ENCODE measurements at places on chromosomes 6 and 20.

DNA sequence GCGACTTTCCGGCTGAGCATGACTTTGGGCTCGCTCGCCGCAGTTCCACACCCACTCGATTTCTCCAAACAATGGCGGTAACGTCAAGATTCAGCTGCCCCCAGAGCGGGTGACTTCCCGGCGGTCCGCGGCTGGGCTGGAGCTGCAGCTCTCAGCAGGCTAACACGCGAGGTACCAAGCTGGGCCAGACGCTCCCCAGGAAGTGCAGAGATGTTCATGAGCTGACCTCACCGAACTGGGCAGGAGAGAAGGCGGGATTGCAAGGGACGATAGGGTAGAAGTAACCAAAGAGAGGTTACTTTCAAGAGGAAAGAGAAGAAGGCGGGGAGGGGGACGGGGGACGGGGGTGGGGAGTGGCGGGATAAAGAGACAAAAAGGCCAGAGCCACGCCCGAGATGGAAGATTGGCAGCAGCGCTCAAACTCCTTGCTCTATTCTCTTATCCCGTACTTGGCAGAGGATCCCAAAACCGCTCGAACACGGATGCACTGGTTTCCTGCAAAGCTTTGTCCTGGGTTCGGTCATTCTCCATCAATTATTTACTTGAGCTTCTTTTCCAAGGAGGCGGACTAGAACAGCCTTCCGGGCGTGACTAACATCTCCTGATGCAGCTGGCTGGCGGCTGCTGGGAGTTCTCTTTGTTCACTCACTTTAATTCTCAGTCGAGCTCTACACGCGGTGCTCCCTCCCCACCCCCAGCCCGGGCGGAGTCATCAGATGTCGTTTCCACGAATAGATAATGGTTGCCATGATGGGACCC lies at the start of gene MTCL3:
TSS of gene MTCL3 (minus strand) at position 626 of the 759 bp plus-strand sequence.
- DNase-seq: peak; percentile 66

DNA sequence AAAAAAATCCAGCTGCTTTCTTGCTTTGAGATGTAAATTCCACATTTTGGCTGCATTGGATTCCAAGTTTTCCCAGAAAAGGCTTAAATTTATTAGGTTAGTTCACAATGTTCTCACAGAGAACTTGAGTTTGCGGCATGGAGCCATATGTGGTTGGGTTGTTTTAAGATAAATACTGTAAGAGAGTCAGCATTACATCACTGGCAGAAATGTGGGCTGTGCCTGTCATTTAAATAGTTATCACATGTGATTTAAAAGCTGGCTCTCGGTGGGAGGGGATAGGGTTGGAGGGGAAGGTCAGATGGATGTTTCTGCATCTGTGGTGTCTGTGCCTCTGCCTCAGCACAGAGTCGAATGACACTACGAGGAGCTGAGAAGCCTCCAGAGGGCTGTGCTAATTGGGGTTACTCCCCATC lies 73.8 kb upstream of the SCP2D1 start:
- DNase-seq: no peak

DNA sequence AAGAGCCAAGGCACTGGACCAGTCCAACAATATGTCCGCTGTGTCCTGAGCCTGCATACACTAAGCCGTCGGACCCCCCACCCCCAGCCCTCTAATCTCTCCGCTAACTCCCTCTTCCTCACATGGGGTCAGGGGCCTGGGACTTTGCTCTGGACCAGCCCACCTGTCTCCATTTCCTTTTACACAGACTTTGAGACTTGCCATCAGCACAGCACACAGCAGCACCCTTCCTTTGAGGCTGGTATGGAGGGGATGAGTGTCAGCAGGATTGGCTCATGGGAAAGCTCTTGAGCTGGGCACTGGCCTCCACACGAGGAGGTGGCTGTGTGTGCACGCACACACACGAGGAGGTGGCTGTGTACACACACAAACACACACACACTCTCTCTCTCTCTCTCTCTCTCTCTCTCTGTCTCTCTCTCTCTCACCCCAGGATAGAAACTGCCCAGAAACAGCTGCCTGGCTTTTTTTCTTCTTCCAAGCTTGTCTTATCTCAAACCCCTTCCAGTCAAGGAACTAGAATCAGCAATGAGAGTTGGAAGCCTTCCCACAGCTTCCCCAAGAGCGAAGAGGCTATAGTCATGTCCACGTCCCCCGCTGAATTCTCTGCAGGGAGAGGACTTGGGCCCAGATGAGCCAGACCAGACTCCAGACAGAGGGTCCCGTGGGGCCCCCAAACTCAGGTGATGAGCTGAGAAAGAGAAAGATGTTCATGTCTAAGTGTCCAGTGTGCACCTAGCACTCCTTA lies 18.6 kb downstream of the SLC9A8 start:
- no peak for DNase-seq

DNA sequence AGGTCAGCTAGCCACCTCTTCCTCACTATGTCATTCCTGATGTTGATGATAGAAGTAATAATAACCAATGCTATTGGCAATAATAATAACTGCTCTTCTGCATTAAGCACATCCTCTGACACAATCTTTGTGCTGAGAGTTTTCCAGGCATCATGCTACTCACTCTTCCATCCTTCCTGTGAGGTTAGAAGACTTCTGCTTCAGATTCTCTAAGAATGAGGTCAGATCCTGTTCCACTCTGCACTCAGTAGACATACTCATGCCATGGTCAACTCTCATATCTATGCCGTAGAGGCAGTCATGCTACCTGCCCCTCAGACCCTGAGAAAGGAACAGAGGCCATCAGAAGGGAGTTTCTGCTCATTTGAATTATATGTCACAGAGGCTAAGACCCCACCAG lies 98.1 kb upstream of the TOP1 start:
- no peak for DNase-seq

DNA sequence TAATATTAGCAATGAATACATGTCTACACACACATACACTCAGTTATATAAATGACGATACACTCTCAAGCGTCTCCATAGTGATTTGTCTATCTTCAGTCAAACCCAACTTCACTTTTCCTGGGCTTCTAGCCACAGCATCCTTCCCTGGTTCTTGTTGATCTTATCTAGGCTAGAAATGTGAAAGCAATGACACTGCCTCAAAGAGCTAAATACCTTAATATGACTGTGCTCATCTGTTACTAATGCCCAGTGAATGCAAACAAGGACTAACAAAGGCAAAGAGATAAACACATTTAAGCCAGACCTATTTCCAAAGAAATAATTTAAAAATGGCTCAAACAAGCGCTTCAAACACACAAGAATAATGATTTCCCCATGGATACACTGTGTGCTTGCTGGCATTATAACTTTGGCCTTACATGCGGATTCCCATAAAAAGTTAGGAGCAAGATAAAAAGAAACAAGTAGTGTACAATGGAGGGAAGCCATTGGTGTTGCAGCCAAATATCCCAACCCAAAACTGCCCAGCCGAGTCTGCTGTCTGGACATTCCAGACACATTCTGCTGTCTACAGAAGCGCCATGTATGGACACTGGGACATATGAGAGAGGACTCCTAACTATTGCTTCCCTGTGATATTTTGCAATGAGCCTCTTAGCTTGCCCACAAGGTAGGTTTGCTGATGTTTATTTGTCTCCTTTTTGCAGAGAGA lies 19.5 kb upstream of the DAAM2 start:
- DNase-seq: no peak

DNA sequence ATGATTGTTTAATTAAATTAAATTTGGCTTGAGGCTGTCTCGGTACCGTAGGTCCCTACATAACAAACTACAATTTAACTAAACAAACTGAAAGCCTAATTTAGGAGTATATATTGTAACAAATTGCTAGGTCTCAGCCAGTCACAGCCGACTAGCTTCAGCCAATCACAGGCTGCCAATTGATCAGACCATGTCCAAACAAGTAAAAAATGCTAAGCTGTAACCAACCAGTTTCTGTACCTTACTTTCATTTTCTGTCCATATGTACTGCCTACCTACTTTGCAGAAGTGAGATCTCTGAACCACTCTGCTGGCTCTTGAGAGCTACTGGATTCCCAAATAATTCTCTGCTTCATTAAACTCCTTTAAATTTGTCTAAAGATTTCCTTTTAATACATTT lies 648.0 kb upstream of the GJE1 start:
- DNase-seq: no peak
